NCI-H2171 (cell line): ENCODE measurements at places on chromosomes 11 and 22.

DNA sequence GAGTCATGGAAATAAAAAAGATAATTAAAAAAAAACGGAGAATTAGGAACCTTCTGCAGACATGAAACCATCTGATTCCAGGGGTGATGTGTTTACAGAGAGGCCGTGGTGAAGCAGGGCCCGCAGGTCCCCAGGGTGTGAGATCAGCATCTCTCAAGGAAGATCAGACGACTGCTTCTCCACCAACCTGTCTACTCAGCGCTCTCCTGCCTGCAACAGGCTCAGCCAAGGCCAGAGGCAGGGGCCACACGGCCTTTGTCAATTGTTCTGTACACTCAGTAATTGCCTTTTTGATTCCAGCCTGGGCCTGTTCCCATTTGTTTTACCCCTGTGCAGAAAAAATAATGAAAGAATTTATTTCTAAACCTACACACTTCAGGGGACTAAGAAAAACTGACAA is 124.6 kb downstream of the NXPE2 start:
- DNase-seq = no peak

GRCh38 chr11:117005758-117006157 is 92.5 kb downstream of the SIK3 start:
- no peak for DNase-seq

- DNase-seq = no peak
These were observed 4.6 kb downstream of the C11orf71 start for GRCh38 chr11:114395736-114396135.

- DNase-seq = no peak
These were observed 26.3 kb upstream of the ISX start for GRCh38 chr22:35039625-35040024.

DNA sequence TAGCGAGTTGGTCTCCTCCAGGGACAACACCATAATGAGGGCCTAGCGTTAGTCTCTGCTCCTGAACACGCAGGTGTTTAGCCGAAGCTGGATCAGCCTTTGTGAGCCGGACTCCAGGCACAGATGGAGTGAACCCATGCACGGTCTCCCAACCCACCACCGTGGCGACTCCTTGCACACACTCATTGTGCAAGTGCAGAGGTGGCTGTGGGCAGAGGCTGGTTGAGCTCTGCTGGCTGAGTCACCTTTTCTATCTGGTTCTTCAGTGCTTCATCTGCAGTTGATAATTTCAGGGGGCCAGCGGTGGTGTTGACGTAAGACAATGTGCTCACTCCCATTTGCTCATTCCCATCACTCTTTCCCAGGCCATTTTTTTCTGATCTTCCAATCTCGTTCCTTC is 72.1 kb upstream of the SLC22A12 start:
- no peak for DNase-seq

DNA sequence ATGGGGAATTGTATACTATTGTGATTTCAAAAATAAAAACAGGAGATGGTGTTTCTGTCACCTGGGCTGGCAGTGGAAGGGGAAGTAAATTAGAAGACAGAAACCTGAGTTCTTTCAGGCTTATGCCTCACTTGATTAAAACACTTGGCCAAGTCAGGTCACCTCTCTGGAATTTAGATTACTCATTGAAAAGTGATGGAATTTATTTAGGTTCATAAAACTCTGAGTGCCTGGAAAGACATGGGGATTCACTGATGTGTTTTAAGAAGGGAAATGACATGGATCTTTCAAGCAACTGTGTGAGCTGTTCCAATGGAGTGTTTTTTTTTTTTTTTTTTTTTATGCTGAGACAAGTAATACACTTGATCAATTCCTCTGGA is 400.1 kb downstream of the TMEM135 start:
- no peak for DNase-seq

- no peak for DNase-seq
These were observed 843 bp downstream of the OR56B1 start for GRCh38 chr11:5737091-5737490.

DNA sequence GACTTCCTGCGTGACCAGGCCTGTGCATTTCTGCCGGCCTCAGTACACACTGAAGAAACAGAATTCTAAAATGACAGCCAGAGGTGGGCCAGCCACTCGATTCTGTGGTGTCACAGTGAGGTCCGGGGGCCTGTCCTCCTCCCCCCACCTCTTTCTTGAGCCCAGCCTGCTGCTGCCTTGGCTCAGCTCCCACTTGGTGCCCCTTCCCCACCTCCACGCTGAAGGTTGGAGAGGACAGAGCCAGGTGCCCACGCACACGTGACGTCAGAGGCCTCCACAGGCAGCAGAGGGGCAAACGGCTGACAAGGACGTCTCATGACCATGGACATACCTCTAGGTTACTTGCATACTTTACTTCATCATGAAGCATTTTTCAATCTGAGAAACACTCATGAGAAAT is 78.0 kb upstream of the SHANK2 start:
- DNase-seq = no peak

- DNase-seq = no peak
These were observed 363.7 kb upstream of the ISX start for GRCh38 chr22:34702279-34702678.

DNA sequence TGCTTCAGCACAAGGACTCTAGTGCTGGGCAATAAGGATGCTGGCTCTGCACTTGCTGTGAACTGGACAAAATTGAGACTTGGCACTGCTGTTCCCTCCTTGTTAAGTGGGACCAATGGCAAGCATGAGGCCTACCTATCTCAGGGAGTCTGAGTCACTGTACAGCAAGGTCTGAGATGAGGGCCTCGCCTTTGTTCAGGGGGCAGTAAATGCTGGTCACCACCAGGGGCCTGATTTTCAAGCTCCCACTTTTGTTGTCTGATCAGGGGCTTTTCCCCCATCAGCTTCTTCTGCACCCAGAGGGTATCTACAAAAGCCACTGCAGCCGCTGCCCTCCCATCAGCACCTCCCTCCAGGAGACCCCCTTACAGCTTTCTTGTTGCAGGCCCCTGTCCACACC is 22.8 kb downstream of the DHCR7 start:
- DNase-seq = no peak

DNA sequence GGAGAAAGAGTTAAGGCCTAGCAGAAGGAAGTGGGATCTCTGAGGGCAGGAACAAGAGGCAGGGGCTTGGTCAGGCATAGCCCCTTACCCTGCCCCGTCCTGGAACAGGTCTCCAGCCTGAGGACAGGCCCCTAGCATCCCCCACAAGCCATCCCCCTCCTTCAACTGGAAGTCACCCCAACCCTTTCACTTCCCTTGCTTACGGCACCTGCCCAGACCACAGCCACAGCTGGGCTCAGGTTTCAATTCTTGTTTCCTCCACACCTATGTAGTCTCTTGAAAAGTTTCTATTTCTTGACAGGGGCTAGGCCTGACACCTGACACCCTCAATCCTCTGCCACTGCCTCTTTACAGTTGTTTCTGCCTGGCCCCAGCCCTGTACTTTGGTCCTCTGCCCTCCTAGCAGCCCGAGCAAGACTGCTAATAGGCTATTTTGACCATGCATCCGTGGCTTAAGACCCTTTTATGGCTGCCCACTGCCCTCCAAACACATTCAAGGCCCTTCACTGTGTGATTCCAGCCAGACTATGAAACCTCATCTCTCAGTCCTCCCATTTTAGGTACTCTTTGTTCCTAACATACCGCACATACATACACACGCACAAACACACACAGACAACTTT is 10.9 kb upstream of the FCHSD2 start:
- no peak for DNase-seq

DNA sequence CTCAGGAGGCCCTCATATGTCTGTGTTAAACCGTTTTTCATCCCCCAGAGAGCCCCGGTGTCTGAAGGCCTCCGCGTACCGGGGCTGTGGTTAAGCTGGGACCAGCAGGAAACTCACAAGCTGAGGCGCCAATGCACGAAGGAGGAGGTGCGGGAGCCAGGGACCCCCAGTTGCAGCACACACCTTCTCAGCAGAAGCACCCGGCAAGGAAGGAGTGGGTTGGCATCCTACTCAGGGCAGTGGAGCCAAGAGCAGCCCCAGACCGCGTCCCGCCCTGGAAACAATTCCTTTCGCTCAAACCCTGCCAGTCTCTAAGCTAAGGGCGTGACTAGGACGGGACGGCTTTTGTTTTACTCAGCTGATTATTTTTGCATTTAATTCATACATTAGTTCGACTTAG is 726.9 kb downstream of the BRD1 start:
- no peak for DNase-seq

- DNase-seq = no peak
These were observed 14.6 kb upstream of the MYRF start for GRCh38 chr11:61737636-61738386.

- no peak for DNase-seq
These were observed 29.9 kb upstream of the TMEM123 start for GRCh38 chr11:102482433-102482832.

- no peak for DNase-seq
These were observed 9.7 kb downstream of the USP2 start for GRCh38 chr11:119371778-119372182.

DNA sequence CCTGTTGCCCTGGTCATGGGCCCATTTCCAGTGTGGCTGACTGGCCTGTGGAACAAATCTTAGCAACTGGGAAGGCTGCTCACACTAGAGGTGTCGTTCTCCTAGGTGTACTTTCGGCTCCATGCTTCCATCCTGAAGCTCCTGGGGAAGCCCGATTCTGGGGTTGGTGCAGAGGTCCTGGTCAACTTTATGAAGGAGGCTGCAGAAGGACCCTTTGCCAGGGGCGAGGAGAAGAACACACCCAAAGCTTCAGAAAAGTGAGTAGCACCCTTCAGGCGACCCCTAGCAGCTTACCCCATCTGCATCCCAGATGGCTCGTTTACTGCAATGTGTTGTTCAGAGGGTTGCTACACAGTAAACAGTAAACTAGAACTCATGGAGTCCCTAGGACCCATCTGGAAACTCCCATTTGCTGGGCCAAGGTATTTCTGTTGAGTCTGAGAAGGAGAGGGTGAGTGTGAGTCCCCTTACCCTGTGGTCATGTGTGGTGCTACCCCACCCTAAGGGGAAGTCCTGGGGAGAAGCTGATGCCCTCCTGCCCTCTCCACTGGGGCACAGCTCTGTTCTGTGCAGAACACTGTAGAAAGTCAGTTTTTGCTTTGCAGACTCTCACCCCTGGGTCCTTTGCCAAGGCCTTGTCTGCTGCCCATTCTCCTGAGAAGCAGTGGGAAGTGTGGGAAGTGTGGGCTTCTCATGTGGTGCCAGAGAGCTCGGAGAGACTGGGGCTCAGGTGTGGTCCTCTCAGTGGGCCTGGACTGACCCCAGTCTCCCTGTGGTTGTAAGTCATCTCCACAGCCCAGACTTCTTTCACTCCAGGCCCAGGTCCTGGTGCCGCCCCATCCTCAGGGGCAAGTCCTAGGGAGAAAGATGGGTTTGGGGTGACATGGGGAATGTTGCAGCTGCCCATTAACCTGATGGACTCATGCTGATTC is 85.0 kb downstream of the CABIN1 start:
- no peak for DNase-seq

GRCh38 chr11:13487661-13488030 is 8.2 kb downstream of the PTH start:
- no peak for DNase-seq

GRCh38 chr11:35785287-35786167 is 123.0 kb downstream of the TRIM44 start:
- no peak for DNase-seq

GRCh38 chr11:7098235-7098832 is 9.5 kb downstream of the RBMXL2 start:
- DNase-seq = no peak

DNA sequence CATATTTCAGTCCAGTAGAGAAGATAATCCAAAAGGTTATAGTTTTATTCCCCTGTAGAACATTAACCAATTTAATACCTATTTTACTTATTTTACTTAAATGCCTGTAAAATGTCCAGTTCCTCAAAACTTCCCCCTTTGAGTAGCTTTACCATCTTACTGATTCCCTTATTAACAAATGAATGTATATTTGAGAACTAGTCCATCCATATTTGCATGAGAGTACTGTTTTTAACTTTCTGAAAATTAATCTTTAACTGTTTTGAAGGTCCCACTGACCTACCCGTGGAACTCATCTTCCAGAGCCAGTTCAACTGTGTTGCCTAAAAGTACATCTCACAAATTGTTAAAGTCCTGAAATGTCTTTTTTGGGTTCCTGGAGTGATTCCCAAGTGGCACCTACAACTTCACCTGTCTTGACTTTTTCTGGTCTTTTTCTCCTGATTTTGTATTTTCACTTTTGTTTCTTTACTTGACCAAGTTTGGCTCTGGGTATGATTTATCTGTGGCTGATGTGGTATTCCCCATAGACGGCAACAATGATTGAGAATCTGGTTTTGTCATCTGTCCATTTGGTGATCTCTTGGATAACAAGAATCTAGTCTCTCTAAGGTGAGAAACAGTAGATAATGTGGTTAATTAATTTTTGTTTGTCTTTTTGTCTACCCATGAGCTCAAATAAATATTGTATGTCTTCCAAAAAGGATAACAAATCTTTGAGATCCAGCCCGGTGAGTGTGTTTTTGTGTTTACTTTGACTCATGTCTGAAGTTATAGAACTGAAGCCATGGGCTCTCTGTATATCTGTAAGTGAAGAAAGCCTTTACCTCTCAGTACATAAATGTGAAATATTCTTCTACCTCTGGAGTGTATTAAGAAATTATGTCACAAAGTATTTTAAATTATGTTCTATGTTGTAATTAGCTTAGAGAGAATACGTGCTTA is 174.2 kb downstream of the ETS1 start:
- DNase-seq = no peak

- no peak for DNase-seq
These were observed 53.6 kb downstream of the PDHX start for GRCh38 chr11:34970033-34970432.

DNA sequence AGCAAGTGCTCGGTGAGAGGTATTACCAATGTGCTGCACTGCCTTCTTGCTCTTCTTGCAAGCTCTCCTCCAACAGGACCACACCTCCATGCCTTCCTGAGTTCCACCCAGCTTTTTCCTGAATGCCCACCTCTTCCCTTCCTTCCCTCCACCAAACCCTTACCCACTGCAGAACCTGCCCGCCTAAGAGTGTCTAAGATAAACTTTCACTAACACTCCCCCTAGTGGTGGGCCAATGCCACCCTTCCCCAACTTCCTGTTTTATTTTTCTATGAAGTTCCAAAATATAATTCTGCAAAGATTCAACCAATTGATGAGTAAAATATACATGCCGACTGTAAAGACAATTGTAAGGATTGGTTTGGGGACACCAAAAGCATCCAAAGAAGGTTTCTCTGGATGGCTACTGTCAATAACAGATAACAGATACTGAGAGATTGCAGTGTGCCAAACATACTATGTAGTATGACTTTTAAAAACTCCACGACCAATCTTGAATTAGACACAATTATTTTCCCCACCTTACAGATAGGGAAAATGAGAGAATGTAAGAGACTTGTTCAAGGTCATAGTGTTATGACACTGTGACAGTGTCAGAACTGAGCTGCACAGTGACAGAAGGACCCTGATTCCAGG is 38.6 kb upstream of the BMAL1 start:
- DNase-seq = peak; percentile 23

GRCh38 chr11:44600839-44601383 is 35.4 kb downstream of the CD82 start:
- DNase-seq = peak; percentile 92

DNA sequence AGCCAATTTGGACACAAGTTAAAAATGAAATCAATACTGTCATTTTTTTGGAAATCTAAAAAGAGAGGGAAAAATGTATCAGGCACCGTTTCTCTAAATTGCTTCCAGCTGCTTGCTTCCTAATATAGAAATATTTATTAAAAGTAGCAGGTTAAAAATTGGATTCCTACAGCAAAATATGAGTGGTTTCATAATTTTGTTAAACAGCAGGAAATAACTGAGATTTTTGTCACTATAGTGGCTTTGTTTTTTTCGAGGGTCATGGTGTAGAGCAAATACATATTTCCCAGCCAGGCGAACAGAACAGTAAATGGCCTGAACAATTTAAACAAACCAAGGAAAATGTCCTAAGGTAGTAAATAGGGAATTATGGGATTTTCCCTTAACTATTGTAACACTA is 159.7 kb downstream of the DDX10 start:
- no peak for DNase-seq
